ENCODE measurements at places on chromosomes 16 and 17.

DNA sequence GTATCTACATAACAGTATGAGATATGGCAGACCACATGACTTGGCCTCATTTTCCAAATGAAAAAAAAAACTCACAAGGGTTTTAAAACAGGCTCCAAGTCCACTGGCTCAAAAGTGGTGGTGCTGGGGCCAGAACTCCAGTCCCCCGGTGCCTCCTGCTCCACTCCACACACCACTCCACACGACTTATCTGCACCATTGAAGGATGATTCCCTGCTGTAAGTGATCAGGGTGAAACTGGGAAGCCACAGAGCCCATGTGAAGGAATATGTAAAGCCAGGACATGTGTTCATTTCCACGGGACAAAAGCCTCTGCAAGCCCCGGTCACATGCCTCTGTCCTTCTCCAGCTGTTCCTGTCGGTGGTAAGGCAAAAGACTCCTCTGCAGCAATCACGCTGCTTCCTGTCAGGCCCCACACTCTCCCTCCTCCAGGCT, 97.2 kb downstream of the ZNF18 start:
- no peak for DNase-seq

- no peak for DNase-seq
Observed at GRCh38 chr17:29021226-29021625, 15.4 kb upstream of the SEZ6 start.

DNA sequence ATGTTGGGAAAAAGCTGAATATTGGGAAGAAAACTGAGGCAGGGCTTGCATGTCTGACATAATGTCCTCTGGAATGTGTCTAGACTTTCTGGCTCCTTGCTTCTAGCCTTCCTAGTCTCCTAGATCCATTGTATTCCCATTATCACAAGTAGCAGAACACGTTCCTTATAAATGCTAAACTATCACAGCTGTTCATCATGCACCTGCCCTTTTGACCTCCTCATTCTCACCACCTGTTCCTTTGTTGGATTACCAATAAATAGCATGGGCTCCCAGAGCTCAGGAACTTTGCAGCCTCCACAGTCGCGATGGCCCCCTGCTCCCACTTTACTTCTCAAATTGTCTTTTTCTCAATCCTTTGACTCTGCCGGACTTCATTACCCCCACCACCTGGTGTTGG, 49.7 kb downstream of the ACSM1 start:
- no peak for DNase-seq

DNA sequence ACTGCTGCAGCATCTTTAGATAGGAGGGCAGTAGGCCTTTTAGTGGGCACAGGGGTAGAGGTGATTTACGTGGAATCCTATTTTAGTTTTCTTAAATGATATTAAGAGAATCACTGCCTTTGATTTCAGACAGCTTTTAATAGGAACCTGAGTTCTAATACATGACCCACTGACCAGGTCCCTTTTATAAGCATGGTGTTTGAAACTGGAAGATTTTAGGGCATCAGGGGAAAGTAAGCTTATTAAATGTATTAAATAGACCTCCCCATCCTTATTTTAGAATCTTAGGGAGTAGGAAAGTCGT, 2.0 kb downstream of the MSL1 start:
- no peak for DNase-seq

DNA sequence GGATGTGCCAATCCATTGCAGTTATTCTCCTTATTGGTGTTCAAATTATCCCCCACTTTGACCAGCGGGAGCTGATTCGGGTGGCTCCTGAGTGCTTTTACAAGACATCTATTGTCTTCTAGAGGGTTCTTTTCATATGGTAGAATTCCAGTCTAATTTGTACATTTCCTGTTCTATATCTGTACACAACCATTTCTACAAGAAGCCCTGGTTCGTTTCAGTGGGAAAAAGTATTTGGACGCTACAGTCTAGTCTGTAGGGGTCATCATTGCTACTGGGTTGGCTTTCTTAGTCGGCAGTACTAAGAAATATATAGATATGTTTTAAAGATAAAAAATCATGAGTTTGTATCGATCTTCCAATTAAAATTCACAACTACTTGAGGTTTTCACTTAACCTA, 262.6 kb downstream of the MAP2K6 start:
- no peak for DNase-seq

- DNase-seq = peak; percentile 52
Observed at GRCh38 chr16:14186007-14186794, 115.1 kb downstream of the MRTFB start.

DNA sequence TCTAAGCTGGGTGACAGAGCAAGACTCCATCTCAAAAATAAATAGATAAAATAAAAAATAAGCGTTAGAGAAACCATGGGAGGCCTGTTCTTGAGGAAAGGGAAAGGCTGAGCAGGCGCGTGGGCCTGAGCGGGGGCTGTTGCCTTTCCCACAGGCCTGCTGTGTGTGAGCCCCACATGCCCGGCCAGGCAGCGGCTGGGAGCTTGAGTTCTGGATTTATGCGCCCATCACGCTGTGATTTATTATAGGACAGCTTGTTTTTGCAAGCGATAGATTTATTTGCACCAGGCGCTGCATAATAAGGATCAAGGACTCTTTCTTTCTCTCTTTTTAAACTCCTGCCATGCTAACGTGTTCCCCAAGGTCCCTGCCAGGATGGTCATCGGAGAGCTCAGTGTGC, 14.8 kb upstream of the WFDC1 start:
- no peak for DNase-seq

- no peak for DNase-seq
Observed at GRCh38 chr17:4064366-4064765, 78.5 kb downstream of the ZZEF1 start.

- DNase-seq = peak; percentile 64
Observed at GRCh38 chr16:12095275-12096156, 119.0 kb downstream of the SNX29 start.

DNA sequence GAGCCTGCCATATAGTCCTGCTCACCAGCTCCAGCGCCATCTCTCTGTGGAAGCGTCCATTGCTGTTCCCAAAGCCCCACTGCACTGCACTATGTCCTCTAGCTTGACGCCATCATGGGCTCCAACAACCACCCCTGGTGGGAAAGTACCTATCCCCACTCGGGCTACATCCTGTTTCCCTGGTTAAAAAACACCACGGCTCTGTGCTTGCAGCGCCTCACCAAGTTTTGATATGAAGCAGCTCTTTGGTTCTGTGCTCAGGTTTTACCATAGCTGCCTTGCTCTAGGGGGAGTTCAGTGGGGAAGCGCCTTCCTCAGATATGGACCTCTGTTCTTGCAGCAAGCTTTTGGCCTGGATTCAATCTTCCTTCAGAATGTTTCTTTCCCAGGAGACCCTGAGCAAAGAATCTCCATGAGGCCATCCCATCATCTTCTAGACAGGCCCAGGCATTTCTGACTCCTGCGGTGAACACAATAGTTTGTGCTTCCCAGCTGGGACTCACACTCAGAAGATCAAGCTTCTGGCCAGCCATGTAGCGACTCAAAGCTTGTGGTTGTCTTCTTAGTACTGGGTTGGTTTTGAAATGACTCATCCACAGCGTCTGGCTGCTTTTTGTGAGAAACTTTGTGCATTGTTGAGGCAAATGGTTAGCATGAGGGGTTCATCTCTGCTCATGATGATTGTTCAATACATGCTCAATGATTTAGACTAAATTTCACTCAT, 39.5 kb downstream of the DYNLRB2 start:
- DNase-seq = peak; percentile 88

DNA sequence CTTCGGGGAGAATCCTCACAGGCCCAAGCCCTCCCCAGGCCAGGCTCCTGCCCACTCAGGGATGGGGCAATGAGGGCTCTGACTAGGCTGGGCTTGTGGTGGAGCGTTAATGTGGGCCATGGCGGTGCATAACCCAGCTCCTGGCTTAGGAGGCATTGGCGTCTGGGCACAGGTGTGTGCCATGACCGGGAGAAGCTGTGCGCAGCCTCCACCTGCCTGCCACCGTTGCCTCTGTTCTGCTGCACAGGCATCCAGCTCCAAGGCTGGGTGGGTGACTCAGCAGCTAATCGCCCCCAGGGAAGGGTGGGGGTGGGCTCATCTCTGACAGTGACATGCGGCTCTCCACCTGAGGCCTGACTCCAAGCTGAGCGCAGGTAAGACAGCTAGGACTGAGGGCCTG, 3.5 kb upstream of the ARHGAP27 start:
- no peak for DNase-seq

GRCh38 chr17:4642286-4642685, 808 bp upstream of the ALOX15 start:
- no peak for DNase-seq

- DNase-seq = no peak
Observed at GRCh38 chr17:16954521-16954920, 17.4 kb downstream of the TNFRSF13B start.

DNA sequence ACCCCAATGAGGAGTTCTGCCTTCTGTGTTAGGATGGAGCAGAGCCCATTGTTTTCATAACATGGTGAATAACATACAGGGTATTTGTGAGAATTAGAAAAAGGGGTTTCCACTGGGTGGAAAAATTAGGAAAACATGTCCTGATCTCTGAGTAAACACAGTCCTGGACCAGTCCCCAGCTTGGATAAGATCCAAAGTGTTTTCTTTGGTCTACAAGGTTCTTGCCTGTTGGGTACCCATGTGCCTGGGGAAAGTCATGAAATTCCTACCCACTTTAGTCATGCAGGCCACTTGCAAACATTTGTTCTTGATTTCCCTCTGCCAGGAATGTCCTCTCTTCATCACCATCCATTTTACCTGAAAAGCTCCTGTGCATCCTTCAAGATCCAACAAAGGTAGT, 164.8 kb upstream of the DYNLRB2 start:
- no peak for DNase-seq

- DNase-seq = peak; percentile 30
Observed at GRCh38 chr16:29862383-29862883, 593 bp downstream of the CDIPT start.

DNA sequence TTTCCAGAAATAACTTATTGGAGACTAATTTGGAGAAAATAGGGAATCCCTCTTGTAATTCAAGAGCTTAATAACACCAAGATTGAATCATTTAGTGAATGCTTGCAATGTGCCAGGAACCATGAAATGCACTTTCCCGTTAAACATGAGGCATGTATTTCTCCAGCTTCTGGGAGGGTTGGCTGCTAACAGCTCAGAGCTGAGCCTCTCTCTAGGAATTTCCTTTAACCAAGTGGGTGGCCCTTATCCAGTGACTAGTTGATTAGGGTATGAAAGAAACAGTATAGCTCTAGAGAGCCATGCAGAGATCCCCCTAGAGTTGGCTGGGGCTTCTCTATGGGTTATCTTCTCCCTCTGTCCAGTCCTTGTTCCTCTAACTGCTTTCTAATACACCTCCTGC, 356.4 kb upstream of the GOT2 start:
- no peak for DNase-seq

- DNase-seq = no peak
Observed at GRCh38 chr17:49525831-49526741, 31.0 kb downstream of the NGFR start.

DNA sequence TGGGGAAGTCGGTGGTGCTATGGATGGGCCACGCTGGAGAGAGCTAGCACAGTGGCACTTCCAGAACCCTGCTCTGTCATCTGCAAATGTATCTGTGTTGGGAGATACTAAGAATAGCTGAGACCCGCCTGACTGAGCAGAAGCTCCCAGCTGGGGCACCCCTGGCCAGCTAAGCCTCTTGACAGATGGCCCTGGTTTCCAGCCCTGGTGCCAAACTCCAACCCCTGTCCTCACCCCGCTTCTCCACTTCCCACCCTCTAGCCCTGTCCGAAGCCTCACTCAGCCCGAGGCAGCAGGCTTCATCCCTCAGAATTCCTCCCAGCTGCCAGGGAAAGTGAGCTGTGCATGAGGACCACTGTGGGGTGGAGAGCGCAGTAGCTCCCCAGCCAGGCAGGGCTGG, 124.4 kb downstream of the CCDC144A start:
- no peak for DNase-seq

- no peak for DNase-seq
Observed at GRCh38 chr17:78672005-78672404, 94.8 kb upstream of the DNAH17 start.

GRCh38 chr16:66146798-66147197, 219.7 kb upstream of the CDH5 start:
- DNase-seq = no peak

- DNase-seq = no peak
Observed at GRCh38 chr17:73690676-73691075, 46.4 kb upstream of the SDK2 start.

DNA sequence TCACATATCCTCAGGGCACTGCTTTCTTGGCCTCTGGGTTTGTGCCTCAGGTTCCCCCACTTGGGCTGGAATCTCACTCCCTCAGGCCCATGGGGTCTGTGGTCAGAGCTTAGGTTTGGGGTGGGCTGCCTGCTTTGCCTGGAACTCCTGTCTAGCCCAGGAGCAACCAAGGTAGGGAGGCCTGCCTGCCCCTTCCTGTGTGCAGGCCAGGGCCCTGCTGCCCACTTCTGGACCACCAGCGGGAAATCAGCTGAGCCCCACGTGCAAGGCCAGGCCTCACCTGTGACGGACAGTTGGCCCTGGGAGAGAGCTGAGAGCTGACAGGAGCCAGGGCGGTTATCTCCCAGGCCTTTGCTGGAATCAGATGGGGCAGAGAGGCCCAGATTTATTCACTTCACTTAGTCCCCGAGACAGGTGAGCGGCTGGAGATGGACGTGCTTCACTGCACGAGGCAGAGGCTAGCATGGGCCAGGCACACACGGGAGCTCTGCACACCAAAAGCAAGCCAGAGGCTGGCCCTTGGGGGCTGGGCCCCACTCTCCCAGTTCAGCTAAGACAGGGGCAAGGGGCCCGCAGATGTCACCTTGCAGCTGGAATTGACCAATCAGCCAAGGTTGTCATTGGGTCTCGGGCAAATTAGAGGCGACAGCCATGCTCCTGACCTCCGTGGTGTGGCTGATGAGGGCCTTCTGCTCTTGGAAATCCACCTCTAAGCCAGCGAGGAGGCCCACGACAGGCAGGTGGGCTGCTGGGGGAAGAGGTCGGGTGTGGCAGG, 49.9 kb upstream of the DOC2B start:
- no peak for DNase-seq

DNA sequence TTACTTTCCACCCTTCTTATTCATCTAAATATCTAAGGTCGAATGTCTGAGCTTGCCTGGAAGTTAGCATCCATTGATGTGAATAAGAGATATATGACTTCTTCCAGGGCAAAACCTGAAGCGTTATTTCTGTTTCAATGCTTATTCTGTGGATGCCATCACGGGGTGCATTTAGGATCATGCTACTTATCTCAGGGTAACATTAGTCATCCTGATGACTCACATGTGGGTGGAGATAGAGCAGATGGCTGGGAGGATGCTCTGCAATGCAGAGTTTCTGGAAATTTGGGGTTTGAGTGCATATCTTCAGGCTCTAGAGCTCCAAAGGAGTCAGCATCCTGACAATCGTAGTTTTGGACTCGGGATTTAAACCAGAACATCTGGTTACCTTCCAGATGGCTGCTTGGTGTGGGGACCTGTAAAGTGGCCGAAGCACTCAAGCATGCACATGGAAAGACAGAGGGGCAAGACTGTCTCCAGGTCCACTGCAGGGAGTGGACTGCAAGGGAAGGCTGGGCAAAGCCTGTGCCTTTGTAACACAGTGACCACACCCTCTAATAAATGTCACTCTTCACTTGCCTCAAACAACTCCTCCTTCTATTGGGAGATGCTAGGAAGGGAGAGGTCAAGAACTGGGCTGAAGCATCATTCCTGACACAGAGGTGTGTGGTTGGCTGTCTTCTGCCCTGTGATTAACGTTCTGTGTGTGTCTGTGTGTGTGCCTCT, 175.2 kb upstream of the SALL1 start:
- no peak for DNase-seq

All from activated T-cell treated with anti-CD3 and anti-CD28 coated beads, Interleukin-2, amount 50 U/mL, for 72 hours (primary cell).